ENCODE measurements at places on chromosomes 5 and 9.

- DNase-seq, result no peak
Measured at GRCh38 chr5:135386096-135386495, 12.9 kb downstream of the MACROH2A1 start.

DNA sequence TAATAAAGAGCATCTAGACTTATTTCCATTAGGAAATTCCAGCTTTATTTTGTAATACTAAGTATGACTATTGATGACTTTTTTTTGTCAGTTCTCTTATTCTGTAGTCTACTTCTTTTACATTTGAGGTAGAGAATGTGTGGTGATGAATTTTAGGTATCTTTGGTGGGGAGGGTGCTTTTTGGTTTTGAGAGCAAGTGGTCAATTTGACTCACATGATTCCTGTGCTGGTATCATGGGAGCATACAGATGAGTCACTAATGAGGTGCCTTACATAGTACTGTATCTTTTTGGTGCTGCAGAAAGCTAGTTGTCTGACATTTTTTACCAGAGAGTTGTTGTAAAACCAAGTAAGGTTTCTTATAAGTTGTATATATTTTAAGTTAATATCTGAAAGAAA, 35.3 kb downstream of the ERBIN start:
- DNase-seq, result peak; percentile 10

DNA sequence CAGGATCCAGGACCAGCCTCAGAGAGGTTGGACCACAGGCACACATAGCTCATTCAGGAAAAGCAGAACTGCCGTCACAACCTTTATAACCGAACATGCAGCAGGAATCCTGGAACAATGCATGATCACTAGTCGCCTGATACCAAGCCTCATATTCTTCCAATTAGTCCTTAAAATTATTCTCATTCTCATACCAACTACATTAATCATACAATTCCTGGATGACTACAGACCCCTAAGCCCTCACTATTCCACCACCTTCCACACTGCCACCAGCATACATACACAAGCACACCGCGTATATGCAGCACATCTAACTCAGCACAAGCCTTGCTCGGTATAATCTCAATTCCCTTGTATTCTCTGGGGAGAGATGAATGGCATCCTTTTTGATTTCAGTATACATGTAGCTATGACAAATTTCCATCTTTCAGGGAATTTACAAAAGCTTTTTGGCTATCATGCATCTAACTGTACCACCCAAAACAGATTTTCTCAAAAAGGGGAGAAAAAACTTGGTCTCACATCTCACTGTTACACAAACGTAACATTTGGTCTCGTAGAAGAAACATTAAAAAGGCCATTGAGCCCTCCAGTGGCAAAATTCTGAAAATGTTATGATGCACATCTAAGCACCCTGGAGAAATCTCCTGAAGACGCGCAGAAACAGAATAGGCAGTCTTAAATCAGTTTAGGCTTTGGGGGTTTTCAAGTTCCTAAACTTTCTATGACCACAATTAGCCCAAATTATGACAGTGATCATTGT, 46.2 kb downstream of the MCTP1 start:
- no peak for DNase-seq

DNA sequence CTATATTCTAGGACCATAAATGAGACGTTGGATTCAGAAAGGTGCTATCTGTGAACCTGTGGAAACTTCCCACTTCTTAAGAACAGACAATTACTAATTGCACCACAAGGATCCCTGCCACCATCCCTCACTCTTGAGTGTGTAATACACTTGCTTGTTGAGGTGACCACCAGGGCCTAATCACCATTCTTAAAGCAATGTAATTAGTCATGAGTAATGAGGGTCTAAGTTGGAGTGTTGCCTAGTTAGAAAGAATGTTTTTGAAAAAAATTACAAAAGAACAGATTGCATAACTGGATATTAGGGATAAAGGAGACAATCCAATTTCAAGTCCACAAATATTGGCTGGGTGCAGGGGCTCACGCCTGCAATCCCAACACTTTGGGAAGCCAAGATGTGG, 56.9 kb upstream of the TRIO start:
- no peak for DNase-seq

GRCh38 chr5:11482011-11482410, 422.2 kb downstream of the CTNND2 start:
- no peak for DNase-seq

GRCh38 chr9:124291801-124292396, 34.1 kb downstream of the NEK6 start:
- DNase-seq, result peak; percentile 60

GRCh38 chr5:31935496-31936369, 238.4 kb downstream of the GOLPH3 start:
- DNase-seq, result no peak

DNA sequence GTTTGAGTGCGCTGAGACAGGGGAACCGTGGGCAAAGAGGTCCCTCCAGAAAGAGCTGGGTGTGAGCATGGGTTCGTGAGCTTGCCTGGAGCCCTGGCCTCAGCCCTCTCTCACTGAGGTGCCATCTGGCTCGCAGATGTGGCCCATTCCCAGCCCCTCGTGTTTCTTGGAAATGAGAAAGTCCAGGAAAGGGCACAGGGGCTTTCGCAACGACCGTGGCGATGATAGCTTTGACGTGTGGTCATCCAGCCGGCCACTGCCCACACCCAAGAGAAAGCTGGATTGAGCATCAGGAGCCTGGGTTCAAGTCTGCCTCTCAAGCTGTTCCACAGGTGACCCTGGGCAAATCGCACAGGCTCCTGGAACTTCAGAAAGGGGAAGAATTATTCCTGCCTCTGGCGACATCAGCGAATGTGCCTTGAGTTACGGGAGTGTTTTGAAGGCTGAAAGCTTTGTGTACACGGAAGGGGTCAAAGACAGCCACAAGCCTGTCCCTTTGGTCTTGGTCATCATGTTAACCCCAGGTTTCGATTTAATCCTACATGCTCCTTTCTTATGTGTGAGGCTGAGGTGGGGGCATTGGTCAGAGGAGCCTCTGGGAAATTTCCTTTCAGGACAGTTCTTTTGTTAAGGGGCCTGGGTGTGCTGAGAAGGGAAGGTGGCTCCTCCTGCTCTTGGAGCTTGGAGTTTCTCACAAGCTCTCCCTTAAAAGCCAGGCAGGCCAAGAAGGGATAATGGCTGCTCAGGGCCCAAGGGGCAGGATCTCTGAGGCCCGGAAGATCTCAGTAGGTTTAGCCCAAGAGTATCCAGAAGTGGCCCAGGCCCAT, 41.7 kb upstream of the IL17B start:
- no peak for DNase-seq

DNA sequence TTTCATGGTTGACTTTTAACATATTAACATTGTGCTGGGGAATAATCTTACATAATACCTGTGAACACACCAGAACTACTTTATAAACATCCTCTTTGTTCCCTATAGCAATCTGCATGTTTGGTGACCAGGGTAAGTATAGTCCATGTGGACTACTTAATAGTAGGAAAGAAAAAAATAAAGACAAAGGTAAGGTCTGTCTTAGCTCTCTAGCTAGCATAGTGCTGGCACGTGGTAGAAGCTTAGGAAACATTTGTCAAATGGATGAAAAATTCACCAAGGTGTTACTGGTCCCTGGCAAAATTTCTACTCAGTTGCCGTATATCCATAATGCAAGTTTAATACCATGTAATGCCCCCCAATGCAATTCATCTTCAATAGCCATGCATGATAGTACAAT, 78.6 kb upstream of the ABCA1 start:
- DNase-seq, result no peak

DNA sequence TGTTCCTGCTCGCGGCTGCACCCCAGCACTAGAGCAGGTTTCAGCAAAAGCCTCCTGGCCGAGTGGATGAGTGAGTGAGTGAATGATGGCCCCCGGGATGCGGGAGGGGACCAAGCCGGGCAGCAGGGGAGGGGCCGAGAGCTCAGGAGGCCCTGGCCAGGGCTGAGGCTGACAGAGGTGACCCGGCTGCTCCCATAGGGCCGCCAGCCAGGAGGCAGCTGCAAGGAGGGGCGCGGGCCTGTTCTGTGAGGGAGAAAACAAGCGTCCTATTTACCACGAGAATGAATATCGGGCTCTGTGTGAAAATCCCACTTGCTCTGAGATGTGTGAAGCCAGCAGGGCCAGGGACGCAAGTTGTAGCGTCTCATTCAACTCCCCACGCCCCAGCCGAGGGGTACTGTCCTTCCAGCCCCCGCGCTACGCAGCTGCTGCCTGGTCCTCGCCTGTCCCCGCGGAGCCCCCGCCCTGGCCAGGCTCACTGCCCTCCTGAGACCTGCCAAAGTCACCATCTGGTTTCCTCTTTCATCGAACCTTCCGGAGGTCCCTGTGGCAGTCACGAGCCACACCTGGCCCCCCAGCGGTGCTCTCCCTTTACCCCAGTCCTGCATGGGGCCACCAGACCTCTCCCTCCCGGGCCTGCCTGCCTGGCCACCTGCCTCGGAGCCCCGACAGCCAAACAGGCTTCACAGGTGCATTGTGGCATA, 38.8 kb downstream of the RASGEF1C start:
- DNase-seq, result no peak

DNA sequence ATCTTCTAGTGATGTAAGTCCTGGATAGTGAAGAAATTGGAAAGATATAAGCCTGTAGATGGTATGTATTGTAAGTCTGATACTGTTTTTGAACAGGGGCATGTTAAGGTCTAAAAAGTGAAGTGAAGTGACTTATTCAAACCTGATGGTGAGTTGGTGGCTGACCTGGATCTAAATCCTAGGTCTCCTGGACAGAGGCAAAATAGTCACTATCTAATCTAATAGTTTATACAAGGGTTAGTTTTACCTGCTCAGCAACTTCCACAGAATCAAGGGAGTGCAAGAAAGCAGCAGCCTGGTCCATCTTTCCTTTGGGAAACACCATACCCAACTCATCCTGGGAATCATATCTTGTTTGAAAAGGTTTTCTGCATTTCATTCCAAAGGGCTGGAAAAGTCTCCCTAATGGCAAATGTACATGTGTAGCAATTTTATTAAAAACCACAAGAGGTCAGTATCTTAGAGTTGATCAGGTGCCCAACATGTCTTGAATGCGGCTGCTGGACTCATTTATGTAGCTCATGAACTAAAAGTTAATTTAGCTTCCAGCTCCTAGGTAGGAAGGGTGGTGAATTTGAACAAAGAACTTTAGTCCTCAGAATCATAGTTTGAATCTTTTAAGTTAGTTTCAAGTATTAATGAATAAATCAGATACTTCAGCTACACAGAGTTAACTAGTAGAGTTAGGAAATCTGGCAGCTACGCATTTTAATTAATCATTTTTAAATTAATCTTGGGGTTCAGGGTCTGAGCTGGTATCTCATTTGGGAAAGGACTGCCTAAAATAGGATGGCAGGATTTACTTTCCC, 26.0 kb downstream of the SKP2 start:
- DNase-seq, result no peak

DNA sequence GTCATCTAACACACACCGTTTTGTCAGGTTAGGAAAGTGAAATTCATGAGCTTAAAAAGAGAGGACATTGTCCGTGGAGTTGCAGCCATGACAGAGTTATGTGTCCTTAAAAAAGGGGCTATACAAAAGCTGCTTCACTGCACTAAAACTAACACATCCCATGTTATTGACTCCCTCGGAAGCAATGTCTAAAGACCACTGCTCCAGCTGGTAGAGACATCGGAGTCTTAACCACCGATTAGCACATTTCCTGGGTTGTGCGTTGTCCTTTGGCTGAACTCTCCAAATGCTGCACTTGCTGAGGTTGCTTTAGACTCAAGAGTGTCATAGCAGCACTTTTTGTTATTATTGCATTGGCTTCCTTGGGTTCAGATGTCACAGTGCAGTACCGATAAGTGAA, 128.3 kb upstream of the C9orf72 start:
- DNase-seq, result no peak

- no peak for DNase-seq
Measured at GRCh38 chr5:169064093-169064492, 236.8 kb downstream of the SLIT3 start.

DNA sequence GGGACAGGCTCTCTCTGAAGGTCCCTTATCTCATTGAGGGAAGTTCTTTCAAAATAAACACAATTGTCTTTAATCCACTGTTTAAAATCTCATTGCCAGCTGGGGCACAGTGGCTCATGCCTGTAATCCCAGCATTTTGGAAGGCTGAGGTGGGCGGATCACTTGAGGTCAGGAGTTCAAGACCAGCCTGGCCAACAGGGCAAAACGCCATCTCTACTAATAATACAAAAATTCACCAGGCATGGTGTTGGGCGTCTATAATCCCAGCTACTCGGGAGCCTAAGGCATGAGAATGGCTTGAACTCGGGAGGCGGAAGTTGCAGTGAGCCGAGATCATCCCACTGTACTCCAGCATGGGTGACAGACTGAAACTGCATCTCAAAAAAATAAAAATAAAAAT, 8.3 kb upstream of the NDFIP1 start:
- no peak for DNase-seq

DNA sequence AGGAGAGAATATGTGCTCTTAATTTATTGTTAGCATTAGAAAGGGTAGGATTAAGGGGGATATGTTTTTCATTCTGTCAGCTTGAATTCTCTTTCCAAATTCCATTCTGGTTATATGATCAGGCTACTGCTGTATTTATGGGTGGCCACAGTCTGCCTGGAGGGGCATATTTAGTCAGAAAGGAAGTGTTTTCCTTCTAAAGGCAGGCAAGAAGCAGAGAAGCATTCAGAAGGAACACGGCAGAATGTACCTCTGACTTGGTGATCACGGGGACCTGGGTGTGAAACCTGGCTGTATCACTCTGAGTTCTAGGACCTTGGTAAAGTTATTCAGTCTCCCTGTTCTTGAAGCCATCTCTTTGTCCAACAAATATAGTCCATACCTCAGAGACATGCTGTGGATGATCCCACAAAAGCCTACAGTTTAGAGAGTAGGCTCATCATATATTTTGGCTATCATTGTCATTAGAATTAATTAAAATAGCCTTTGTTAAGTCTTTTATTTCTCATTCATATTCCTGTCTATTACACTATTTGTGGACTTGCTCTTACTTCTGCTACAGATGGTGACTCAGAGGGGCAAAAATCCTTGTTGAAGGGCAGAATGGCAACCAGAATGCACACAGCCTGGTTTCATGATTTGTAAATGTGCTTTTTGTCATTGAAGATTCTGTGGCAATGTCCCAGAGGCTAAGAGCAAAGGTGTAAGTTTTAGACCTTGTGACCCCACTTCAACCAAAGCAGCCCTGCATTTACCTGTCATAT, 2.7 kb downstream of the TNC start:
- DNase-seq, result no peak

DNA sequence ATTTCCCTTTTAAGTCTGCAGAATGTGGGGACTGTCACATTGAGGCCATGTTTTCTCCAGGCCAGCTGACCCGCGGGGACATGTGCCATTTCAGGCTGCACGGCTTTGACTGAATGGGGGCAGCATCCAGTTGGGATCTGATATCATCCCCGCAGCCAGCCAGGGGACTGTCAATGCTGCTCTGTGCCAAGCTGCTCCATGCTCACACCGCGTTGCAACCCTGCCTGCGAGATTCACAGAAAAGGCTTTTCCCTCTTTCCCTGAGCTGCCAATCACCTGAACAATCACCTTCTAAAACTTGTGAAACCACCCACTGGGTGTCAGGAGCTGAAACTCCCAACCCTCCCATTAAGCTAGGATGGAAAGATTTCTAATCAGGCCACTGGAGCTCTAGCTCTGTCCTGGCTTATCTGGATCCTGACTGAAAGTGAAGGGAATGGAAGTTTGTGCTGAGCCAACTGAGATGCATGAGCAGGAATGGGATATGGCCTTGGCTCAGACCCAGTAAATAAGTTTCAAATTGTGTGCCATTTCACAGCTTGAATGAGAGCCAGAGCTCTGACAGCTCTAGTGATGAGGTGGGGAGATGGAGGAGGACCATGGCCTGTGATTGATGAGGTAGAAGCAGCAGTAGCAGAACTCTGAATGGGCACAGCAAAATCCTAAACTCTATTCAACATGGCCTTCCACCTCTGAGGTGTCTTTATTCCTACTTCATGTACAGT, 34.5 kb upstream of the ZNF366 start:
- DNase-seq, result no peak
